ENCODE measurements at places on chromosomes 6 and 20.

DNA sequence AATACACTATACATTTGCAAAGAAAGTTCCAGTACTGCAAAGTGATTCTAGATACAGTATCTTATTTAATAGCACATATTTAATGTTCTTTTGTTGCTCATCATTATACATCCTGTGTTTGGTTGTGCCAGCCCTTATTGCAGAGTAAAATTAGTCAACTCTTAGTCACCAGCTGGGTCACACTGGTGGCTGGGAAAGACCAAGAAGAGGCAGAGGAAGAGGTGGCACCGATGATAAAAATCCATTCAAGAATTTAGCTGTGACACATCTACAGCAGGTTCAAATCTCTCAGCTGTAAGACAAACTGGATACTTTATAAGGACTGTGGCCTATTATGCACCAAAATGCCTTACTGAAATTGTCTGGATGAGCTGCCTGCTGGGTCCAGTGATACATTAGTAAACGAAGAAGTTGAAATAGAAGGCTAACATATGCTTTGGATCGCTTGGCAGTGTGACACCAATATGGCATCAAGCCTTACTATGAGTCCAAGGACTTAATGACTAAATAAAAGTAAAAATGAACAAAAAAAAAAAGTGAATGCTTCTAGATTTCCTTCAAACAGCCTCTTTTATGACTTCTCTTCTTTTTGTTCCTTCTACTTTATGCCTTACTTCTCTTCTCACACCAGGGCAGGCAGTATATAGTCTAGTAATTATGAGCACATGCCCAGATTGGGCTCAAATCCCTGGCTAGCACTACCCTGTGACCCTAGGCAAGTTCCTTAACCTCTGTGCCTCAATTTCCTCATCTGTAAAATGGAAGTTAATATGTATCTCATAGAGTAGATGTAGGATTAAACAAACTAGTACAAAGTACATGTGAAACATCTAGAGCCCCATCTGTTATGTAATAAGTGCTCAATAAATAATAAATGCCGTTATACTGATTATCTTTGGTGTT lies 29.4 kb upstream of the RNF8 start:
- DNase-seq: no peak

DNA sequence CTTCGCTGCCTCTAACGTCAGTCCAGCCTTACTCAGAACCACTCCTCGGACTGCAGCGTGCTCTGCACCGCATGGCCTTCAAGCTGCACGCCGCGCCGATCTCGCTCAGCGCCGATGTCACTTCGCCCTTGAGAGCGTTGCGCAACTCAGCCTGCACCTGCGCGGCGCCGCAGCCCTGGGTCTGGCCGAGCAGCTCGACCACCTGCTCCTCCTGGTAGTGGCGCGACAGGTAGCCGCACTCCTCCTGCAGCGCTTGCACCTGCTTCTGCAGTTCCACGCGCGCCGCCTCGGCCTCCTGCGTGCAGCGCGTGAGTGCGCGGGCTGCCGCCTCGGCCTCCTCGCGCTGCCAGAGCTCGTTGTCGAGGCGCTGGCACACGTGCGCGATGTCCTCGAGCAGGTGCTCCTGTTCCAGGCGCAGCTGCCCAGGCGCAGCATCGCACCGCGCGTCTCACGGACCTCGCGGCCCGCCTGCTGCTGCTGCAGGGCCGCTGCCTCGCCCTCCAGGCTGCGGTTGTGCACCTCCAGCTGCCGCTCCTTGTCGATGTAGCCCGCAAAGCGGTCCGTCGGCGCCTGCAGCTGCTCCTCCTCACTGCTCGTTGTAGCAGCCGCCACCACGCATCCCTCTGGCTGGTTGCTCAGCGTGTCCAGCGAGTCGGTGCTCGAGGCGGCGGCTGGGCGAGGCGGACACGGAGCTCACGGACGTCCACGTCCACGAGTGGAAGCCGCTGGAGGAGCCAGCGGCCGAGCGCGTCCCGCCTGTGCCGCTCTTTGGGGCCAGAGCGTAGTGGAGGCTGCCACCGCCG lies 380.6 kb upstream of the CHD6 start:
- DNase-seq: no peak

- peak; percentile 58 for DNase-seq
These were observed 161.0 kb downstream of the ASCC3 start for GRCh38 chr6:100719883-100720682.

DNA sequence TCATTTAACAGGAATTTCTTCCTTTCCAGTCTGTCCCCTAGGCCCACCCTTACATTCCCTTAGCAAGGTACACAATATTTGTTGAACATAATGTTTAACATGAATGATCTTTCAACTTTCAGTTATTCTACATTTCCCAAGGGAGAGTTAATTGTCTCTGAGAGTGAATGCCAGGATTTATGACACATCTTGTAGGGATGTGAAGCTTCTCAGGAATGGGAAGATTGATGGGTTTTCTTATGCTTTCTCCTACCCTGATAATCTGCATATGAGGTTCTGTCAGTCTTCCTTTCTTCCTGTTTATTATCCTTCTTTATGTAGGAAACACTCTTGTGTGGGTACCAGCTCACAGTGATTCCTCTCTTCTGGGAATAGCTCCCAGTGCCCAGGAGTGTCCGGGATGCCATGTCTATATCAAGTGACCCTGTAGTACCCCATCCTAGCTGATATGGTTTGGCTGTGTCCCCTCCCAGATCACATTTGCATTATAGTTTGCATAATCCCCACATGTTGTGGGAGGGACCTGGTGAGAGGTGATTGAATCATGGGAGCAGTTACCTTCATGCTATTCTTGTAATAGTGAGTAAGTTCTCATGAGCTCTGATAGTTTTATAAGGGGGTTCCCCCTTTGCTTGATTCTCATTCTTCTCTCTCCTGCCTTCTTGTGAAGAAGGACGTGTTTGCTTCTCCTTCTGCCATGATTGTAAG lies 7.1 kb upstream of the FYN start:
- no peak for DNase-seq

- no peak for DNase-seq
These were observed 1094.4 kb upstream of the MAP3K7 start for GRCh38 chr6:91681296-91681695.

GRCh38 chr6:7201732-7202541 lies 94.2 kb downstream of the RREB1 start:
- peak; percentile 98 for DNase-seq

DNA sequence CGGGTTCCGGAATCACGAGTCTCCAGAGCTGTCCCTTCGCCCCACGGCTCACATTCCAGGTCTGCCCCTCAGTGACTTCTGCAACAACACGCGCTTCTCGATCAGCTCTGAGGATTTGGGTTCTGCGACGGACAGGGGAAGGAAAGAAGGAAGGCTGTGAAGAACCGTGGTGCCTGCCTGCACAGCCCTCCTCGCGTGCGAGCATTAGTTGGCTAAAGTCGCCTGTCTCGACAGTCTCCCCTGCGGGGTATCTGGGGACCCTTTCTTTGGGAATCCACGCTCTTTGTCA lies 23.1 kb downstream of the VPS52 start:
- no peak for DNase-seq

GRCh38 chr6:24296944-24297343 lies 60.9 kb downstream of the DCDC2 start:
- DNase-seq: no peak

- DNase-seq: no peak
These were observed 25.0 kb upstream of the HMGCLL1 start for GRCh38 chr6:55604021-55604420.

DNA sequence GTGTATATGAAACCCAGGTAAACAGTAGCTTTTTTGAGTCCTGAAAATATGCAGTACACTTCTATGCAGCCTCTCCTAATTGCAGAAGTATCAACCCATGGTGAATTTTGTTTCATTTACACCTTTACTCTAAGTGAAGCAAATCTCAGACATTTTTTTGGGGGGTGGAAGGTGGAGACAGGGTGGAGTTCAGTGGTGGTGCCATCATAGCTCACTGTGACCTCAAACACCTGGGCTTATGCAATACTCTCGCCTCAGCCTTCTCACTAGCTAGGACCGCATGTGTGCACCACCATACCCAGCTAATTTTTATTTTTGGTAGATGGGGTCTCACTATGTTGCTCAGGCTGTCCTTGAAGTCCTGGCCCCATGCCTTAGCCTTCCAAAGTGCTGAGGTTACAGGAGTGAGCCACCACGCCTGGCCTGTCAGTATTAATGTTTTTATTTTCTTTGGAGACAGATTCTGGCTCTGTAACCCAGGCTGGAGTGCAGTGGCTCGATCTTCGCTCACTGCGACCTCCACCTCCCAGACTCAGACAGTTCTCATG lies 80.3 kb downstream of the JARID2 start:
- no peak for DNase-seq

DNA sequence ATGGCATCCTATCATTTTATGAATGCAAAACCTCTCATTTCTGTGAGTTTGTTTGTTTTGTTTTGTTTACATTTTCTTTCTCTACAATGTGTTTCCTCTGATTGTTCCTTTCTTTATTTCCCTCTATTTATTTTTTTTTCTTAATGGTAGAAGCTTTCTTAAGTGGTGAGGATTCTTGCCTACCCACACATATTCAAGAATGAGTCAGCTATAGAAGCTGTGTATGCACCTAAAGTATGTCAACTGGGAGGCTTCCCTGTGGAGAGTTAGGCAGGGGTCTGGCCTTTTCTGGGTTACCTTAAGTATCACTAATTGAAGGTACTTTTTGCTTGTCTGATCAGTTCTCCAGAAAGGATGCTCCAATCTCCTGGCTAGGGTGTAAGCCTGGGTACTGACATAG lies 354.0 kb downstream of the ESR1 start:
- no peak for DNase-seq

DNA sequence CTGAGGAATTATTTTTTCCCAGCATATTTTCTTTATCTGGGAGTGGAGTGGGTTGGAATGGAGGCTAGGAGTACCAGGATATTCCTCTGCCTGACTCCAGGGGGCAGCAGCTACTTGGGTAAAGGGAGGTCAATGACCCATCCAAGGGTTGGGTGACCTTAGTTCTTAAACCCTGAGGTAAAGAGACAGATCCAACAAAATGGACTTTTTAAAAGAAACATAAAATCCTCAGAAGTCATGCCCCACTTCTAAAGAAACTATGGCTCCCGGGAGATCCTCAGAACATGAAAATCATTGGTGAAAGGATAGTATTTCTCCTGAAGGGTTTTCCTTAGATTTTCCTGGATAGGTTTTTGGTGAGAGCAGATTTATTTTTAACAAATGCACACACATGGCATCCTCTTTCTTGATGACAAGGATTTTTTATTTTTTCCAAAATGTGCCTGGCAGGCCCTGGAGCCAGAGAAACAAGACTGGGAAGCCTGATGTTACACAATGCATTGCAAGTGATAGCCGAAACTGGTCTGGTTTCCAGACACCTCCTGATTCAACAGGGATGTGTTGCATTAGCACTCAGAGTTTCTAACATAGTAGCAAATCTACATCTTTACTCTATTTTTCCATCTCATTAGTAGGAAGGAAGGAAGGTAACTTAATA lies 240.9 kb upstream of the BTBD3 start:
- peak; percentile 21 for DNase-seq

DNA sequence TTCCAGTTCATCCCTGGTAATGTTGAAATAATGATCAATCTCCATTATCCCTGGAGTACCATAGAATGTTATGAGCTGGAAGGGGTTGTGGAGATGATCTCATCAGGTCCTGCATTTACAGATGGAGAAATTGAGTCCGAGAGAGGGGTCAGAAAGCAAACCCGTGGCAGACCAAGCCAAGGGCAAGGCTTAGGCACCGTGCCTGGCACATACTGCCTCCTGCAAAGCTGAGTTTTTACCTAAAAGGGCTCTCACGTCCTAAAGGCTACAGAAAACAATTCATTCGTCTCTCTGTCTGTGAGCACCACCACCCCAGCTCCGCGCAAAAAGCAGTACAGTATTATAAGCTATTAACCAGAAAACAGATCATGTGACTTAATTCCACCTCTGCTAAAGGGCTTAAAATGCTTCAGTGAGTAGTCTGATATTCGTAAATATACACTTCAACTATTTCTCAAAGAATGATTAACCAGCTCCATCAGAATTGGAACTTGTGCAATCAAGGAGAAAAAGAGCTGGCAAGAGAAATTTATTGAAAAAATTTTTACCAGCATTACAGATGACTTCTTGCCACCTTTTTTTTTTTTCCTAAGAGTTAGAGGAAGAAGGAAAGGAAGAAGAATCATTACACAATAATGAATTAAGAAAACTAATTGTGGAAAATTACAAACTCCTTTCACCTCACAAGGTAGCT lies 3.4 kb upstream of the PARD6B start:
- no peak for DNase-seq

- no peak for DNase-seq
These were observed 14.4 kb downstream of the ENTPD6 start for GRCh38 chr20:25209911-25210310.

GRCh38 chr6:170497841-170498301 lies 55.2 kb downstream of the PSMB1 start:
- no peak for DNase-seq

DNA sequence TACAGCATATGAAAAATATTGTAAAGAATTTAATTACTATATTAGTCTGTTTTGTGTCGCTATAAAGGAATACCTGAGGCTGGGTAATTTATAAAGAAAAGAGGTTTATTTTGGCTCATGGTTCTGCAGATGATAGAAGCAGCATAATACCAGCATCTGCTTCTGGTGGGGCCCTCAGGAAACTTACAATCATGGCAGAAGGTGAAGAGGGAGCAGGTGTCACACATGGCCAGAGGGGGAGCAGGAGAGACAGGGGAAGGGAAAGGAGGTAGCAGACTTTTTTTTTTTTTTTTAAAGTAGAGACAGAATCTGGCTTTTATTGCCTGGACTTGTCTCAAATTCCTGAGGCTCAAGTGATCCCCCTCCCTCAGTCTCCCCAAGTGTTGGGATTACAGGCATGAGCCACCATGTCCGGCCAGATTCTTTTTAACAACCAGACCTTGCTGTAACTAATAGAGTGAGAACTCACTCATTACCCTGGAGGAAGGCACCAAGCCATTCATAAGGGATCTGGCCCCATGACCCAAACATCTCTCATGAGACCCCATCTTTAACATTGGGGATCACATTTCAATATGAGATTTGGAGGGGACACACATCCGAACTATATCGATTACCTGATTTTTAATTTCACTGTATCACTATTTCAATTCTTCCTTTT lies 64.6 kb downstream of the MAN1A1 start:
- DNase-seq: no peak

DNA sequence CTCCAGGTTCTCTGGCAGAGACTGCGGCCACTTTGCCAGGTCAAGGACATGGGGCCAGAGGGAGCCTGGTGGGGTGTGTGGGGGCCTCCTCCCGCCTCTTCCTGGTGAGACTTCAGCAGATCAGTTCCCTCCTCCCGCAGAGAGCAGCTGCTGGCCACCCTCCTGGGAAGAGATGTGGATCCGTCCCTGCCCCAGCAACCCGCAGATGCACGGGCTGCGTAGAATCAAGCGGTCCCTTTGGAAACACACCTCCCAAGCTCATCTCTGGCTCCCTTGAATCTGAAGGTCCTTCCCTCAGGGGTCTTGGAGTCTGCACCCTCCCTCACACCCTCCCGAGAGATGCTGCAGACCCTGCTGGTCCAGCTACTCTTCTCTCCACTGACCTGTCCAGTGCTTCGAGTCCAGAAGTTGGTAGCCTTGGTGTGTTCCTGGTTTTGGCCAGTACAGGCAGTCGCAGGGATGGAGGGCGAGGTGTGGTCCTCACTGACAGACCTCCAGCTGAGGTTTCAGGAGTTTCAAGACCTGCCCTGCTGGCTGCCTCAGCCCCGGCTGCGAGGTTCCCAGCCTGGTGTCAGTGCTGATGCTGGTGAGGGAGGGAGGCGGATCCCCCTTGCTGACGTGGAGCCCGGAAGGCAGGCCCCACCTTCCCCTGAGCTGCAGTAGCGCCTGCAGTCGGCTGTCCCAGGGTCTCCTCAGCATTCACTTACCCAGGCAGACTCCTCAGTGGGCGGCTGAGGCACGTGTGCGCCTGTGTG lies at the start of gene NPBWR2:
Gene NPBWR2, minus strand, starts transcription at position 585 of the 755 bp plus-strand sequence. CDS start 734 bp downstream, outside the sequence.
- DNase-seq: no peak

GRCh38 chr20:63149531-63150192 lies 66.3 kb downstream of the YTHDF1 start:
- DNase-seq: no peak

Measured in AML-193 (cell line).